ENCODE measurements at places on chromosomes 16 and 17. TPM values are rescaled to one million over a fixed set of nuclear protein-coding genes. Genes with fewer than 3 reads are reported as not detected.

DNA sequence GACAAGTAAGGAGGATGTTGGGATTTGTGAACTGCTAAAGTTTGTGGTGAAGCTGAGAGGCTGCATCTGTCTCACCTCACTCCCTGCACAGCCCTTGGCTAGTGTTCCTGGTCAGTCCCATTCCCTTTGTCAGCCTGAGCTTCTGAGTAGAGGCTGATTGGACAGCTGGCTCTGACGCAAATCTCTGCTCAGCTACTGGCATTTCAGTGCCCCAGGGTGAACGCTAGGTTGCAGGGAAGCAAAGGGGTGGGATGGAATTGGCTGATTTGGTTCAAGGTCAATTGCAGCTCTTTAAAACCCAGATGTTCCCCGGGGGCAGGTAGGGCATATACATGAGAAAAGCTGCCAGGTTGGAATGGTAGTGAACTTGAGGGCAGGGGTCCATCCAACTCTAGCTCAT, 23.1 kb upstream of the CNOT1 start:
- no peaks in the 10 kb centered on the region for H3K27me3 ChIP-seq
- H3K27ac ChIP-seq: no peak overlapping the region
- no peak overlapping the region for H3K4me3 ChIP-seq
- H3K4me1 ChIP-seq: peaks cover 6% of the 10 kb centered on the region
- DNase-seq: no peak

Gene KCTD11
- 3.8 TPM for total RNA-seq

Gene NPIPA8
- 2.8 TPM for total RNA-seq

DNA sequence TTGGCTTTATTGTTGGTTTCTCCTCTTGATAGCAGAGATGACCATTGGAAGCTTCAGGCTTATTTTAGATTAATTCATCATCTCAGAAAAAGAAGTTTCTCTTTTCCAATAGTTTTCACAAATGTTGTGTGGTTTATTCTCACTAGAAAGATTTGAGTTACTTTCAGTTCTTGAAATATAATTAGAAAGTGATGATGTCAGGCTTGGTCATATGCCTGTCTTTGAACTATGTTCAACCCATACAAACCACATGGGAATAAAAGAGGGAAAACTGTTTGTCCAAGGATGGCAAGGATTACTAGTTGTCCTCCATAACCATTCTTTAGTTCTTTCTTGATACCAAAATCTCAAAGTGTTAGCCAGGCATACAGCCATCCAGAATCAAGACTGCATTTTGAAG, 3.7 kb upstream of the HS3ST2 start:
- no peak for DNase-seq
- H3K36me3 ChIP-seq: no peaks in the 10 kb centered on the region
- H3K27me3 ChIP-seq: peaks cover 88% of the 10 kb centered on the region
- H3K4me1 ChIP-seq: no peaks in the 10 kb centered on the region
- no peak overlapping the region for H3K4me3 ChIP-seq

Gene DNAAF8
- total RNA-seq: 0.72 TPM

DNA sequence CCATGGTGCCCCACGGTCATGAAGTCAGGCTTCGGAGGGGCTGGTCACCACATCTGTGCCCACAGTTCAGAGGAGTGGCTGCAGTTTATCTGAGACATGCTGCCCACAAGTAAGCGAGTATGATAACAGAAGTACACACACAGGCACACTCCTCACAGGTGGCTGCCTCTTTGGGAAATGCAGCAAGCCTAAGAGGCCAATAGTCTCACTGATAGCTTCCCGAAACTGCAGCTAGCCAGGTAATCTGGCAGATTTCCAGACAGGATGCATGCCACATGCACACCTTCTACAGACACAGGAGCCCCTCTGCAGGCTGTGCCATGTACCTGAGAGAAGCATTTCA, 12.6 kb upstream of the GFOD2 start:
- no peak overlapping the region for H3K27ac ChIP-seq
- no peak overlapping the region for H3K4me3 ChIP-seq
- no peaks in the 10 kb centered on the region for H3K27me3 ChIP-seq
- peaks cover 28% of the 10 kb centered on the region for H3K36me3 ChIP-seq
- no peak for DNase-seq

Gene PRSS27
- total RNA-seq: 1.3 TPM
